Activated CD4-positive, CD25-positive, alpha-beta regulatory T cell (primary cell): ENCODE measurements at places on chromosomes 16 and 17.
A peak's percentile ranks its signal among the peaks of the same experiment; 100 is the strongest.

GRCh38 chr17:41586863-41587495 lies at the start of gene KRT14:
KRT14 (minus strand) TSS chr17:41586895; CDS start chr17:41586834, 61 bp downstream.
- no peak for DNase-seq

GRCh38 chr16:75262104-75262799 lies 10.8 kb upstream of the BCAR1 start:
- no peak for DNase-seq

DNA sequence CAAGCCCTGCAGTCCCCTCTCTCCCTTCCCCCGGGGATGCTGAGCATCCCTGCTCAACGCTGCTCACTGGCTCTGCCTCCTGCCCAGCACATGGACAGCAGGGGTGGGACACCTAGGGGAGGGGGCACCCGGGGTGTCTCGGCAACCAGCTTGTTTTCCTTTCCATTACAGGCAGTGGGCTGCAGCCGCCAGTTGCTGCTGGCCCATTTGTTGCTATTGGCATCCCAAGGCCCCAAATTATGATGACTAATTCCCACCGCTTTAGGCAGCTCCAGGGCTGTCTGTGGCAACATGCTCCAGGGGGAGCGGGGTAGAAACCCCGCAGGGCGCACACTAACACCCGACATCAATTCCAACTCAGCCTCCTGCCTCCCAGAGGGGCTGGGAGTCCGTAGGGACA lies 4.9 kb downstream of the SDK2 start:
- no peak for DNase-seq

- DNase-seq, result no peak
These were observed 39.8 kb downstream of the RAB11FIP4 start for GRCh38 chr17:31431098-31431851.

GRCh38 chr17:1043601-1044251 lies 46.8 kb downstream of the TIMM22 start:
- DNase-seq, result no peak

GRCh38 chr17:68611353-68612208 lies 10.4 kb upstream of the FAM20A start:
- no peak for DNase-seq

DNA sequence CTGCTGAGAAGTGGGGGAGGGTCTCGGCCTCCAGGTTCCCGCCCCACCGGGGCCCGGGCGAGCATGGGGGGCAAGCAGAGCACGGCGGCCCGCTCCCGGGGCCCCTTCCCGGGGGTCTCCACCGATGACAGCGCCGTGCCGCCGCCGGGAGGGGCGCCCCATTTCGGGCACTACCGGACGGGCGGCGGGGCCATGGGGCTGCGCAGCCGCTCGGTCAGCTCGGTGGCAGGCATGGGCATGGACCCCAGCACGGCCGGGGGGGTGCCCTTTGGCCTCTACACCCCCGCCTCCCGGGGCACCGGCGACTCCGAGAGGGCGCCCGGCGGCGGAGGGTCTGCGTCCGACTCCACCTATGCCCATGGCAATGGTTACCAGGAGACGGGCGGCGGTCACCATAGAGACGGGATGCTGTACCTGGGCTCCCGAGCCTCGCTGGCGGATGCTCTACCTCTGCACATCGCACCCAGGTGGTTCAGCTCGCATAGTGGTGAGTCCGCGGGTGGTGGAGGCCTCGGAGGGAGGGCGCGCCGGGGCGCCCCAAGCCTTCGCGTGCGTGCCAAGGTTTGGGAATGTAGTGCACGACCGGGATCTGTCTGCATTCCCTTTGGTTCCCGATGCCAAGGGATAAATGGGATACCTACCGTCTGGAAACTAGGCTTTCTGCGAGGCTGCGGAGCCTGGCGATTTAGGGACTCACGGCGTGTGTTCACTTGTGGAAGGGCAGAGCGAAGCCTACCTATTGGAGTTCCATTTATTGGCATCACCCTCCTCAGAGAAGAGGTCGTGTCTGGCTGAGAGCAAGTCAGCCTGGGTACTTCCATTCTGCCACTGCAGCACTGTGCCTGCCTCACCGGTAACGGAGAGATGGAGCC lies 1.0 kb downstream of the ZNRF1 start:
- DNase-seq, result peak; percentile 12
